GM06990 (cell line): ENCODE measurements at places on chromosomes 16 and 17.

DNA sequence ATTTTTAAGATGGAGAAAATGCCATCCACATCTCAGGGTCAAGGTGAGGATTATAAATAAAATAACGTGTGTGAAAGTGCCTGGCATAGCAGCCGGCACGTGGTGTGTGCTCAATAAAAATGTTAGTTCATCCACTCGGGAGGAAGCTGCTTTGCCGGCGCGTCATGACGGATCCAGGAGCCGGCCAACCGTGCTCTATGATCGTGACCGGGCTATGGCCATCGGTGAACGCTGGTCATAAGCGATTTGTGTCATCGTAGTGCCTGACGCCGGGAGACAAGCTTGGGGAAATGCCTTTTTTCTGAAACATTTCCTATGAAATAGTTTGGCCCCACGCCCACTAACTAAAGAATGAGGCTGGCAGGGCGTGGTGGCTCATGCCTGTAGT is 74.0 kb downstream of the CMC2 start:
- DNase-seq: no peak

- DNase-seq: no peak
Observed at GRCh38 chr17:29874931-29875596, 55.0 kb downstream of the SSH2 start.

GRCh38 chr16:22063888-22064467 is 28.4 kb upstream of the VWA3A start:
- no peak for DNase-seq

- DNase-seq: no peak
Observed at GRCh38 chr17:76437467-76438402, 15.2 kb downstream of the UBE2O start.

DNA sequence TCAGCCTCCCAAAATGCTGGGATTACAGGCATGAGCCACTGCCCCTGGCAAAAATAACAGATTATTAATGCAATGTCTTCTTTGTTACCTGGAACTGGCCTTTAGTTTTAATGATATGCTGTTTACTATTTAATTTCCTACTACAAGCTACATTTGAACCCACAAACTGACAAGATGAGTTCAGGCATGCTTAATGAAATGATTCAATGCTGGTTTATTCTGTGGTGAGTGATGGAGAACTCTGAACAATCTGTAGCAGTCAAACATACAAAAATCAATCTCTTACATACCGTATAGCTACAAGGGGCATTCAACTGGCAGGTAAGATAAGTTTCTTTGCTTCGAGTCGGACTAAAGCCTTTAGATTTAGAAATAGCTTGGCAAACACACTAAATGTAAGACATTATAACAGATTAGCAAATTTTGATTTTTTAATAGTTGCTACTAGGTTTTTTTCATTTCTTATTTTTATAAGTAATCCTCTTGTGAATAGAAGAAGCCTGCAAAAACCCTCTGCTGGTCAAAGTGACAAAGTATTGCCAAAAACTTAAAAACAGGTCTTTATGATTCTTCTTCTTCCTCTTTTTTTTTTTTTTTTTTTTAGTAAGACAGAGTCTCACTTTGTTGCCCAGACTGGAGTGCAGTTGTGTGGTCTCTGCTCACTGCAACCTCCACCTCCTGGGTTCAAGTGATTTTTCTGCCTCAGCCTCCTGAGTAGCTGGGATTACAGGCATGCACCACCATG is 138.5 kb downstream of the SSH2 start:
- DNase-seq: no peak

DNA sequence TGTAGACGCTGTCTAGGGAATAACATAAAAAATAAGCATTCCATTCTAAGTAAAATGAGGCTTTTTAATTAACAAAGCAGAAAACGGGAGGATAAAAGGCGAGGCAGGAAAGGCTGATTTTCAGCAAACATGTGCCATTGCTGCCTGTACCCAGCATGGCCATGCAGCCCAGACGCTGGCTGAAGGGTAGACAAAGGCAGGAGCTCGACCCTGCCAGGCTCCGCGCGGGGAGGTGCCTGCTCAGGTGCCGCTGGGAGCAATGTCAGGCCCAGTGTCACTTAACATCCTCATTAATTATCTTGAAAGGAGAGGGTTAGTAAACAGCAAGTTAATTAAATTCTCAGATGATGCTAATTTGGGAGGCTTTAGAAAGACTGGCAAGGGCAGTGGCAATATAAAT is 136.0 kb downstream of the ZFHX3 start:
- DNase-seq: no peak

- DNase-seq: no peak
Observed at GRCh38 chr16:85850344-85850880, 48.5 kb upstream of the IRF8 start.

- no peak for DNase-seq
Observed at GRCh38 chr17:62949036-62949435, 17.0 kb upstream of the TANC2 start.

GRCh38 chr17:76354747-76355310 is 1.1 kb upstream of the PRPSAP1 start:
- DNase-seq: no peak

DNA sequence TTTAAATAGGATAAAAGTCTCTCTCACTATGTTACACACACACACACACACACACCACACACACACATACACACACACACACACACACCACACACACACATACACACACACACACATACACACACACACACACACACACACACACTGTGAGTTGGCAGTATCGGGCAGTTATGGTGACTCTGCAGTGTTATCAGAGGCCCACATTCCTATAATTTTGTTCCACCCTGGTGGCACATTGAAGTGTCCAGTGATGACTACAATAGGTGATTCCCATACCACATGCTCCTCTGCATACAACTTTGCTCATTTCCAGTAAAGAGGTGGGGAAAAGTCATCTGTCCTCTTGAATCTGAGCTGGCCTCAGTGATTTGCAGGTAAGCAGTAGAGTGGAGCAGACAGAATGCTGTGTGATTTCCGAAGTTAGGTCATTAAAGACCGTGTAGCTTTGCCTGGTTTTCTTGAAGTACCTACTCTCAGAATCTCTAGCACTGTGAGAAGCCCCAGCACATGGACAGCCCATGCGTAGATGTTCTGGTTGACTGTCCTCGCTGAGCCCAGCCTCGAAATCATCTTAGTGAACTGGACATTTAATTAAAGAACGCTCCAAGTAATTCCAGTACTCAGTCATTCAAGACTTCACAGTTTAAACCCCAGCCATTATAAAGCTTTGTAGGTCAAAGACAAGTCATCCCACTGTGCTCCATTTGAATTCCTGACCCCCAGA is 836.6 kb upstream of the SOX9 start:
- no peak for DNase-seq

DNA sequence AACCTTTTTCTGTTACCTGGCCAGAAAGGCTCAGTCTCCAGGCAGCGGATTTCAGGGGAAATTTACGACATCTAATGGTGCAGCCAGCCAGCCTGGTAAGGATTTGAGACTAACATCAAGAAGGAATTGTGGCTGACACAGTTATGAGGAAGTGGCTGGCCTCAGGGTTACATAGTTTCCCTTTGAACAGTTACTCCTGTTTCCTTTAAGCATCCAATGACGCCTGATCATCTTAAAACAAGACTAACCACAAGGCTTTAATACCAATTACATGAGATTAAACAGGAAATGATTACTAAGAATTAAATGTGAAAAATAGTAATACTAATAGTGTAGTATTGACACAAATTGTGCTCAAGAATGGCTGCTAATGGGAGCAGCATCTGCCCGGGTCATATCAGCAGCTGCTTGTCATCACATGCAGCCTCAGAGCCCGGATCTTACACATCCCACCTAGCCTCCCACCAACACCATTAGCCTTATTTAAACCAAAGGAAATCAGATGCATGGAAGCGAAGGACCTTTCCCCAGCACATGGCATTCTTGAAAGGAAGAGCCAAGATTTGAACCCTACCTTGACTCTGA is 431.8 kb downstream of the PMP22 start:
- DNase-seq: no peak

GRCh38 chr16:87129771-87130170 is 187.4 kb downstream of the C16orf95 start:
- no peak for DNase-seq

DNA sequence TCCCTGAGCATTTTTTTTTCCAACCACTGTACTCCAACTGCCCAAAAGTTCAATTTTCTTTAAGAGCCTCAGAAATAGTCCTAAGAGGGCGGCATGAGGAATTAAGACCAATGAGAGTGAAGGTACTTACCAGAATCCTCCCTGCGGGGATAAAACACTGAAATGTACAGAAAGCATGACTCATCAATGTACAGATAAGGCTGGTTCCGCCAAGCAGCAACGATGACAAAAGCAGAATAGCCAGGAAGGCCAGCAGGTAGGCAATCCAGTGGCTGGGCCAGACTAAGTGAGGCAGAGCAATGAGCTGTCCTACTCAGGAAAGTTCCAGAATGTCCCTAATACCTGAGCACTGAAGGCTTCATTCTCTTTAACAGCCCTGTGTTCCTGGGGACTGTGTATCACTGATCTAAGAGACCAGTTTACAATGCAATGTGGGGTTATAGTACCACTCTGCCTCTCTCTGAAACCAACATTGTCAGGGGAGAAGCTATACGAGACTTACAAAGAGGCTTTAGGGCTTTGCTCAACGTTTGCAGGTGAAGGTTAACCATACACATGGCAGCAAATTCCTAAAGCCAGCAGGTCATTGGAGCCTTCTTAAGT is 11.0 kb upstream of the GPR139 start:
- no peak for DNase-seq

DNA sequence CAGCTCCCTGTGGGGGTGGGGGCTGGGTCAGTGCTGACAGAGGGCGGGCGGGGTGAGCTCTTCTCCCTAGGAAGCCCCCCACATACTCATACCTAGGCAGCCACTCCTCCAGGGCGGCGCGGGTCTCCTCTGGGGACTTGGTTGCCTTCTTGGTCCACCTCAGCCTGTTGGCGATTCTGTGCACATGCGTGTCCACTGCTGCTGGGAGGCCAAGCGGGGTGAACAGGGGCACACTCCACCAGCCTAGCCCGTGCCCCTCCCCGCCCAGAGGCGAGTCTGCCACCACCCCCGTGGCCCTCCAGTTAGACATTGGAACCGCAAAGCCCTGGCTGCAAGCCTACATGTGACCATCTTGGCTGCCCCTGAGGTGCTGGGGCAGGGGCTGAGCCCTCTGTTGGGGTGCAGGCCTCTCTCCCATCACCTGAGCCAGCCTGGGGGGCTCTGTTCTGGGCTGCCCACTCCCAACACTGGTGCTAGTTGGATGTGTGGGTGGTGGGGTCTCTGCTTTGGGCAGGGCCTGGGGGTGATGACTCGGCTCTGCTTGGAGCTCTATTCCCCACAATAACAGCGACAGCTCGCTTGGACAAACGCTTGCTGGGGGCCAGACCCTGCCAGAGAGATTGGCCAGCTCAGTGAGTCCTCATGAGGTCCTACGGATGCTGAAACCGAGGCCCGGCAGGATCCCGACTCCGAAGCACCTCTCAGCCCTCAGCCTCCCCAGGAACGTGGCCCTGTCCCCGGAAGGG is 7.4 kb downstream of the NTHL1 start:
- DNase-seq: no peak
